Esophagus squamous epithelium (tissue), 5 donors: ENCODE measurements at places on chromosomes 11 and 22.

DNA sequence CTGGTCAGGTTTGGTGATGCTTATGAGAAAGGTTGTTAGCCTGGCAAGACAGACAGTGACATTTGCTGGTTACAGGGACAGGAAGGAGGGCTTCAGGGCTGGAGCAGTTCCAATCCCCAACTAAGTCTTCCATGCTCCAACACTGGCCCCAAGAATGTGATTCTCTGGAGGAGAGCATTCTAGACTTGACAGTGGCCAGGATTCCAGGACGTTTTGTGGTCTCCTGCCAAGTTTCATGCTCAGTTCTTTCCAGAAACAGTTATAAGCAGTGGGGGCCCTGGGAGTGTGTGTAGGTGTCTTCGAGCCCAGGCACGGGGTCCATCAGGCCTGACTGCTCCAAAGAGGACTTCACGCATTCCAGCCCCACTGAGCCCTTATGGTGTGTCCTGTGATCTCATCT lies 8.9 kb upstream of the GRK3 start:
- H3K27ac ChIP-seq: no peak overlapping the region
- no peaks in the 10 kb centered on the region for H3K4me1 ChIP-seq
- DNase-seq: no peak
- no peaks in the 10 kb centered on the region for H3K36me3 ChIP-seq

DNA sequence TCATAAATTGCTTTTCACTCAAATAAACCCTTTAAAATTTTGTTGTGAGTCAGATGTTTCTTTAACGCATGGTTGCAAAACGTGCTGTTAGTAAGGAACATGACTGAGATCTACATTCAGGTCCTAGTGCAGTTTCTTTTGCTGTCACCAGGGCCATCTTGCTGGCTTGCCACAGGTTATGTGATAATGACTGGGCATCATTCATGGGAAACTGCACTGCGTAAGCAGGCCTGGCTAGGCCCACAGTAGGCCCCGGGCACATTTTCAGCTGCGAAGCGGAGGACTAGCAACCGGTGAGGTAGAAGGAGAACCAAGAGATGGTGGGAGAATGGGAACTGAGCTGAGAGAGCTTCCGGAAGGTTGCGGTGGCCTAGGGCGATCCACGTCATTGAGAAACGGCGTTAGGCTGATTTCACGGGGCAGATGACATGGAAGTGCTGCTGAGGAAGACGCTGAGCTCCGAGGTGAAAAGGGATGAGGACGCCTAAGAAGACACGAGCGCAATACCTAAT lies 3.2 kb upstream of the KLHDC7B start:
- no peak for DNase-seq
- peaks cover 72% of the 10 kb centered on the region for H3K4me1 ChIP-seq
- no peaks in the 10 kb centered on the region for H3K36me3 ChIP-seq
- H3K27ac ChIP-seq: peak overlapping the region; percentile 95
- H3K27me3 ChIP-seq: no peaks in the 10 kb centered on the region

- H3K4me1 ChIP-seq: no peaks in the 10 kb centered on the region
- H3K27ac ChIP-seq: no peak overlapping the region
- H3K4me3 ChIP-seq: no peak overlapping the region
- no peak for DNase-seq
These were observed 39.0 kb downstream of the FAM83F start for GRCh38 chr22:40033586-40034380.

DNA sequence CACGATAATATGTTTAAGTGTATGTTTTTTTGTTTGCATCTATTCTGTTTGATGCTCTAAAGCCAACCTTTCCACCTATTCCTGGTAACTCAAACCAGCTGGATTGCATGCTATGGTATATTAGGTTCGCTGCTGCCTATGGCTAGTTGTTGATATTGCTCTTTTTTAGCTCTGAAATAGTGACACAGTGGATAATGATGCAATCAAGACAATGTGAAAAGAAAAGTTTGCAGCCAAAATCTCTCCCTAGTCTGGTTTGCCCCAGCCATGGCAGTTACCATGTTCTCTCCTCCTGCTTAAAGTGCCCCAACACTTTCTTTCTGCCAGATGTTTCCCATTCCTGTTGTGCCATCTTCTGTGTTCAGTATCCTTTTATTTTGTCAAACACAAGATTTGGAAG lies 269.7 kb downstream of the DYNC2H1 start:
- no peaks in the 10 kb centered on the region for H3K4me1 ChIP-seq
- no peaks in the 10 kb centered on the region for H3K27me3 ChIP-seq
- no peaks in the 10 kb centered on the region for H3K36me3 ChIP-seq
- no peak overlapping the region for H3K4me3 ChIP-seq

DNA sequence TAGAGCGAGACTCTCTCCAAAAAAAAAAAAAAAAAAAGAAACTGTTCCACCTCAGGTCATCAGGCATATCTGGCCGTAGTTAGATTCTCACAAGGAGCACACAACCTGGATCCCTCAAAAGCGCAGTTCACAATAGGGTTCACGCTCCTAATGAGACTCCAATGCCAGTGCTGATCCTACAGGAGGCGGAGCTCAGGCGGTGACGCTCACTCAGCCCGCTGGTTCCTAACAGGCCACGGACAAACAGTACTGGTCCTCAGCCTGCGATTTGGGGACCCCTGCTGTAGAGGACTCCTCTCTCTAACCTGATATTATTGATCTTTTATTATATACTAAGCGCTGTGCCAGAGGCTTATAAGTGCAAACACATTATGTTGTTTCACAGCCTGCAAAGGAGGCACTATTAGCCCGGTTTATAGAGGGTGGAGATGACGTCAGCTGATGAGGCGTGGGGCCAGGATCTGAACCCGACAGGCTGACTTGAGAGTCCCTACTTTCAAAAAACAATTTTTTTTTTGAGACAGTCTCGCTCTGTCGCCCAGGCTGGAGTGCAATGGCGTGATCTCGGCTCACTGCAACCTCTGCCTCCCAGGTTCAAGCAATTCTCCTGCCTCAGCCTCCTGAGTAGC lies 4.9 kb upstream of the MAFF start:
- no peak overlapping the region for H3K27ac ChIP-seq
- H3K36me3 ChIP-seq: no peaks in the 10 kb centered on the region
- H3K4me3 ChIP-seq: no peak overlapping the region
- DNase-seq: no peak

DNA sequence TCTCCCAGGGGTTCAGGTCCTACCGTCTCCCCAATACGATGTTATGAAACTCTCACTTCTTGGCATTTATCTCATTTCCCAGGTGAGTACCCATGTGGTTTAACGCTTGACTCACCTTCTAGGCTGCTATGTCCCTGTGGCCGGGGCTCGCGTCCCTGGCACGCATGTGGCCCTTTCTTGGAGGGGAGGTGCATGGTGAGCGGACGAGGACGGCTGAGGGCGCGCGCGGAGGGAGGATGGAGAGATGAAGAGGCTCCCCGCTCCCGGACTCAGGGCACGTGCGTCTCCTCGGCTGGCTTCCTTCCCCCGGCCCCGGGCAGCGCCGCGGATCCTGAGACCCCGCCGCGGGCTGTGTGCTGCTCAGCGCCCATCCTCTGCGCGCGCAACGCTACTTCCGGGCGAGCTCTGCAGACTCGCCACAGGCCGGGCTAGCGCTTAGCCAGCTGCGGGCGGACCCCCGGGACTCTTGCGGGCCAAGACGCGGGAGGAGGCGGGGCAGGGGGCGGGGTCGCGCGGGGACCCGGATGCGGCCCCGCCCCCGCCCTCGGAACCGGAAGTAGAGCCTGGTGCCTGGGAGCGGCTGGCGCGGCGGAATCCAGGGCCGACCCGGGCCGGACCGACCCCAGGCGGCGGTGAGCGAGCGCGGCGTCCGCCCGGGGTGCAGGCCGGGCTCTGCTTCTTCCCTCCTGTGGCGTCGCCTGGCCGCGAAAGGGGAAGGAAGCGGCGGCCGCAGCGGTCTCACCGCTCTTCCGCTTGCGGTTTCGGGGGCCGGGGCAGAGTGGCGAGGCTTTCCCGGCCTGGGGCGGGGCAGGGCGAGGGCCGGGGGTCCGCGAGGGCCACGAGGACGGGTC lies at the start of gene CTTN:
Gene CTTN, plus strand, starts transcription at position 547 of the 851 bp plus-strand sequence. CDS start 8,769 bp downstream, outside the sequence.
- peak within 1 kb of the TSS; percentile 92 for H3K27ac ChIP-seq
- no peaks in the 10 kb centered on the region for H3K36me3 ChIP-seq
- H3K4me1 ChIP-seq: peaks cover 29% of the 10 kb centered on the region
- no peak for DNase-seq
- H3K27me3 ChIP-seq: no peaks in the 10 kb centered on the region
- H3K4me3 ChIP-seq: peak within 1 kb of the TSS; percentile 86

GRCh38 chr22:28630177-28630574 lies 49.5 kb downstream of the TTC28 start:
- no peak for DNase-seq
- H3K36me3 ChIP-seq: no peaks in the 10 kb centered on the region
- no peak overlapping the region for H3K4me3 ChIP-seq

- DNase-seq: no peak
- peaks cover 4% of the 10 kb centered on the region for H3K4me1 ChIP-seq
- peaks cover 27% of the 10 kb centered on the region for H3K27me3 ChIP-seq
- H3K4me3 ChIP-seq: no peak overlapping the region
- no peaks in the 10 kb centered on the region for H3K36me3 ChIP-seq
These were observed 84.6 kb downstream of the BUD13 start for GRCh38 chr11:116688202-116688540.

DNA sequence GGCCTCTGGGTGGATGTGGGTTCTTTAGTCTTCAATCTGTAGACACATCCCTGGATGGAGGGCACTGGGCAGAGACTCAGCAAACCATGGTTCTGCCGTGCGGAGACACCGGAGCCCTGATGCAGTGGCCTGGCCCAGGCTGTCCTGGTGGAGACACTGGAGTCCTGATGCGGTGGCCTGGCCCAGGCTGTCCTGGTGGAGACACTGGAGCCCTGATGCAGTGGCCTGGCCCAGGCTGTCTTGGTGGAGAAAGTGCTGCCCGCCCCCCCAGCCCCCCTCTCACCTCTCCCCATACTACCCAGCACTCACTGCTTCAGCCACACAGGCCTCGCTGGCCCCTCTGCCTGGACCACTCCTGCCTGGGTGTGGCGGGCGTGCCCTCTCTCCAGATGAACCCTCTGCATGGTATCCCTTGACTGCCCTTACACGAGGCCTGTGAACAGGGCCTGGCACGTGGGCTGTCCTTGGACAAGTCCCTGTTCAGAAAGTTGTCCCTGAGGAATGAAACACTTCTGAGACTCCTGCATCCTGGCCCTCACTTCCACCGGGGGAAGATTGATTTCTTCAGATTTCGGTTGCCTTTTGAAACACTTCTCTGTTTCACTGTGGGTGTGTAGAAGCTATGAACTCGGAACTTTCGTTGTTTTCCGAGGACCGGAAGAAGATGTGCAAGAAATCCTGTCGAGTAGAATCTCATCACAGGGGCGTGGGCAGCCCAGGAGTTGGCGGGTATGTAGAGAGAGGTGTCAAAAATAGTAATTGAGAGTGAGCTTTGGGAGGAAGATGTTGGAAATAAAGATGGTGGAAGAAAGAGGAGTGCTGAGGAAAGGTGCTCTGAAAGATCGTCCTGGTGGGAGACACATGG lies 26.2 kb downstream of the IGHMBP2 start:
- no peak overlapping the region for H3K4me3 ChIP-seq
- H3K4me1 ChIP-seq: peaks cover 3% of the 10 kb centered on the region
- DNase-seq: no peak
- no peak overlapping the region for H3K27ac ChIP-seq
- no peaks in the 10 kb centered on the region for H3K27me3 ChIP-seq

DNA sequence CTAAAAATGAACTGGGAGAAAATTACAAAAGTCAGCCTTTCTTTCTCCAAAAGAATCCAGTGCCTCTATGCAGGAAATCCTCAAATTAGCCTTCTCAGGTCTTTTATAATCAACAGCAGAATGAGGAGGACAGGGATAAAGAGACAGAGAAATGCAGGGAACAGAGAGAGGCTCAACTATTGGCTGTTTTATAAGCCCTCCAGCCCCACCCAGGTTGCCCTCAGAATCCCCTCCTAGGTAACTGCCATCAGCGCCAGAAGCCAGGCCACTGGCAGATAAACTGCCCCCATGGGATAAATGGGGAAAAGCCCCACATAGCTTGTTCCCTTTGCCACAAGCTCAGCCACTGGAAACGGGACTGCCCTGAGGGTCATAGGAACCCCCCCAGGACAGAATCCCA lies 10.9 kb upstream of the HMOX1 start:
- no peak overlapping the region for H3K27ac ChIP-seq
- DNase-seq: no peak
- H3K27me3 ChIP-seq: no peaks in the 10 kb centered on the region
- no peak overlapping the region for H3K4me3 ChIP-seq

DNA sequence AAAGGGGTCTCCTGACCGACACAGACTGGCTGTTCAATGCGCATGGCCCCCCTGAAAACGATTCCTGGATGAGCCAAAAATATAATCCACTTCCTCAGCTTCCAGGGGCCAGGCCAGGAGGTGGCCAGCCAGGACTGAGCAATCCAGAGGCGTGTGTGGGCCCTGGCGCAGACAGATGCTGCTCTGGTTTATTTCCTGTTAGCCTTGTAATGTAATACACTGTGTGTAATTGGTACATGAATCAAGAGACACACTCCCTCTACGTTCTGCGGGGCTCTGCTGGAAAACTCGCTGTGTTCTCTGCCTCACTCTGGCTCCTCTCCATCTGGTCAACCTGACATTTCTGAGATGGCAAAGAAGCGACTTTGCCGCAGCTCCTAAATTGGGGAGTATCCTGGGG lies 26.3 kb upstream of the ISX start:
- H3K4me3 ChIP-seq: no peak overlapping the region
- H3K4me1 ChIP-seq: no peaks in the 10 kb centered on the region
- H3K27me3 ChIP-seq: peaks cover 9% of the 10 kb centered on the region
- H3K36me3 ChIP-seq: no peaks in the 10 kb centered on the region

DNA sequence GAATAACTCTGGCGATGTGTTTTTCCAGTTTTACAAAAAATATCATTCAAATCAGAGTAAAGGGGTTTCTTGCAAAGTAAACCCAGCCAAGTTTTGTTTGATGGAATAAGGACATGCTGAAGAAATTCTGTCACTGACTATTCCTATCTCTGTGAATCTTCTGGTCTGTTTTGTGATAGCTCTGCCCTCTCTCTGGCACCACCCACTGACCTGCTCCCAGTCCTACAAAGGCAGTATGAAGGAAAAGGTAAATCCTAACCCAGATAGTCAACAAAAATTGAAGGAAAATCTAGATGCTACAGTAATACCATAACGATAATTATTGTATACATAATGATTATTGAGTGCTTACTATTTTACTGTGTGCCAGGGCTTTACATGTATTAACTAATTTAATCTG lies 76.3 kb upstream of the TP53AIP1 start:
- H3K27me3 ChIP-seq: no peaks in the 10 kb centered on the region
- peaks cover 5% of the 10 kb centered on the region for H3K36me3 ChIP-seq
- no peaks in the 10 kb centered on the region for H3K4me1 ChIP-seq
- no peak for DNase-seq
- H3K4me3 ChIP-seq: no peak overlapping the region

DNA sequence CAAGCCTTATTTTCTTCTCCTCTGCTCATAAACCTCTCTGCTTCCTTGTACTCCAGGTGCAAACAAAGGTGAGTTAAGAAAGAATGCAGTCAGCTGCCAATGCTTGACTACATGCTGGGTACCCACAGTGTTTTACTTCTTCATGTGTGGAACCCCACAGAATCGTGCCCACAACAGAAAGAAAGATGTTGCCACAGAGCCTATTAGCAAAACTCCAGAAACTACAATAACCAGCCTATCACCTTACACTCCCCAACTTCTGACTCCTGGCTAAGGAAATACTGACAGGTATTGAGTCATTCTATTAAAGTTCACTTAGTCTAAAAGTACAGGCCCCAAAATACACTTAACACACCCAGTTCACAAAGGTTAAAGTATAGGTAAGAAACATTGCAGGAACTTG lies 56.9 kb upstream of the CCDC89 start:
- no peaks in the 10 kb centered on the region for H3K27me3 ChIP-seq
- H3K4me3 ChIP-seq: no peak overlapping the region
- DNase-seq: no peak
- H3K27ac ChIP-seq: peak overlapping the region; percentile 36
